ENCODE measurements at places on chromosomes 4 and X.

DNA sequence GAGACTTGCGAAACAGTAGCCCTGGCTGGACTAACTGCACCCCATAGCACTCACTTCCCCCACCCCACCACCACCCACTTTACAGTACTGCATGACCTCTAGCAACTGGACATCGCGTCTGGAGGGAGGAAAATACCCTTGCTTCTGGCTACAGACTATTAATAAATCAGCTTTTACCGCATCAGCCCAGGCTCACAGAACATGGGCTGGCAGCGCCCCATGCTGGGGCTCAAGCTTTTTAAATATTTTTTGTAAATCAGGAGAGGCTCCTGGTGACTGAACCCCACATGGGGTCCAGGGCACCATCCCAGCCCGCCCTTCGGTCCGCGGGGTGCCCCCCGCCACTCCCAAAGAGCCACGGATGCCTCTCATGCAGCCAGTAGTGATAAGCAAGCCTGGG, 2.7 kb downstream of the HS6ST2 start:
- no peak for DNase-seq

DNA sequence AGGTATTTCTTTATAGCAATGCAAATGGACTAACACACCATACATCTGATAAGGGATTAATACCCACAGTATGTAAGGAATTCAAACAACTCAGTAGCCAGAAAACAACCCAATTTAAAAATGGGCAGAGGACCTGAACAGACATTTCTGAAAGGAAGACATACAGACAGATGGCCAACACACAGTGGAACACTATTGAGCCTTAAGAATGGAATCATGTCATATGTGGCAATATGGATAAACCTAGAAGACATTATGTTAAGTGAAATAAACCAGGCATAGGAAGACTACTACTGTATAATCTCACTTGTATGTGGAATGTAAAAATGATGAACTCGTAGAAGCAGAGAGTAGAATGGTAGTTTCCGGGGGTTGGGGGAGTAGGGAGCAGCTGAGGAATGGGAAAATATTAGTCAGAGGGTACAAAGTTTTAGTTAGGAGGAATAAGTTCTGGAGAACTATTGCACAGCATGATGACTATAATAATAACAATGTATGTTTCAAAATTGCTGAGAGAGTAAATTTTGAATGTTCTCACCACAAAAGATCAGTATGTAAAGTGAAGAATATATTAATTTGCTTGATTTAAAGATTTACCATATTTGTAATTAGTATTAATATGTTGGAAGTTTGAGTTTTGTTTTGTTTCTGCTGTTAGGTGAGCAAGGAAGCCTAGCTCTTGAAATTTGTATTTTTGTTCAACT, 25.2 kb downstream of the WDR44 start:
- DNase-seq, result no peak

- peak; percentile 7 for DNase-seq
Measured at GRCh38 chrX:10722851-10723250, 102.5 kb upstream of the MID1 start.

GRCh38 chr4:47814618-47815295, 23.1 kb downstream of the CORIN start:
- DNase-seq, result no peak

- no peak for DNase-seq
Measured at GRCh38 chr4:13836946-13837912, 209.7 kb upstream of the BOD1L1 start.

- peak; percentile 5 for DNase-seq
Measured at GRCh38 chrX:40646489-40647306, 663 bp downstream of the CXorf38 start.

DNA sequence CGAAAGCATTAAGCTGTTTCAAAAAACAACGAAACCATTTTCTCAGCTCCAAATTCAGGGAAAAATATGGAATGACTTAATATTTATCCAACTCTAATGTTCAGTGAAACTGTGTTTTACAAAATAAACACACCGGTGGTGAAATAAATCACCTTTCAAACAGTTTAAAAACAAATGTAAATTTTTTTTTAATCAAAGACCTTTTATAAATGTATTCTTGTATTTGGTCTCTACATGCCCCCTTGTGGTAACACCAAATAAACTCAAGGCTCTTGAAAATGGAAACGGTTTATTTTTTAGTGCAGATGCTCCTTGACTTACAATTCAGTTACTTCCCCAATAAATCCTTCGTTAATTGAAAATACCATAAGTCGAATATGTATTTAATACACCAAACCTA, 45.8 kb upstream of the ITM2A start:
- DNase-seq, result no peak

DNA sequence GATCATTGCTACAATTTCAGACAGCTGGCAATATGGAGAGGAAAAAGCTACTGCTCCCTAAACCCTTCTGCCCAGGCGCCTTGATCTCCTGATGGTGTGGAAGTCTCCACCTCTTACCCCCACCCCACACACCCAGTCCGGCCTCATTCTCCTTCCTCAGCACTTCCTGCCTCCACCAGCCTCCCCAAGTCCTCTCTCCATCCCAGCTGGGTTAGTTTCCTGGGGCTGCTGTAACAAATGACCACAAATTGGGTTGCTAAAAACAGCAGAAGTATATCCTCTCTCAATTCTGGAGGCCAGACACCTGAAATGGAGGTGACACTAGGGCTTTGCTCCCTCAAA, 1.1 kb upstream of the CCNQ start:
- DNase-seq, result peak; percentile 22

DNA sequence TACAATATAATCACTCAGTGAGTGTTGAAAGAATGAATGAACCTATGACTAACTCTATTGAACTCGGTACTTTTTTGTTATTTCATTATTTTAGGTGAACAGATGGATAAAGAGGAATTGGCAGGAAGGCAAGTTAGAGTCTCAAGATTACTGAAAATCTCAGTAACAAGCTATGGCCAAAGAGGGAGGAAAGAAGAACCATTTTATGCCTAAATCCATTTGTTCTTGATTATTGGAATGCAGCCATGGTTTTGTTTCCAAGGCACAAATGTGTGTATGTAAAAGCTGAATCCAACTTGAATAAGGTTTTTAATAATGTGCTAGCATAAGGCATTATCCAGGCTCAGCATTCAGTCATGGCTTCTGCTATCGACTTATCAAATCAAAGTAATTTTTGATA, 196.4 kb downstream of the DTHD1 start:
- no peak for DNase-seq
